ENCODE measurements at places on chromosomes 7 and 10.

GRCh38 chr7:51067757-51068156 is 248.9 kb downstream of the COBL start:
- no peak for DNase-seq

DNA sequence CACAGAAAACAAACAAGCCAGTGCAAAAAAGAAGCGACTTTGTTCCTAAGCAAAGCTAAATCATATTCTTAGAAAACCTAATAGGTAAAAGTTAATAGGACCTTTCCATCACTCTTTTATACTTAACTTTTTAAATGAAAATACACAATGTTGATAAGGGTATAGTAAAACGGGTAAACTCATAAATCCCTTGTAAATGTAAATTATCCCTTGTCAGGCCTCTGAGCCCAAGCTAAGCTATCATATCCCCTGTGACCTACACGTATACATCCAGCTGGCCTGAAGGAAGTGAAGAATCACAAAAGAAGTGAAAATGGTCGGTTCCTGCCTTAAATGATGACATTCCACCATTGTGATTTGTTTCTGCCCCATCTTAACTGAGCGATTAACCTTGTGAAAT is 76.4 kb downstream of the GSAP start:
- DNase-seq: no peak

- peak; percentile 63 for DNase-seq
Measured at GRCh38 chr10:1241322-1241890, 185.2 kb downstream of the WDR37 start.

DNA sequence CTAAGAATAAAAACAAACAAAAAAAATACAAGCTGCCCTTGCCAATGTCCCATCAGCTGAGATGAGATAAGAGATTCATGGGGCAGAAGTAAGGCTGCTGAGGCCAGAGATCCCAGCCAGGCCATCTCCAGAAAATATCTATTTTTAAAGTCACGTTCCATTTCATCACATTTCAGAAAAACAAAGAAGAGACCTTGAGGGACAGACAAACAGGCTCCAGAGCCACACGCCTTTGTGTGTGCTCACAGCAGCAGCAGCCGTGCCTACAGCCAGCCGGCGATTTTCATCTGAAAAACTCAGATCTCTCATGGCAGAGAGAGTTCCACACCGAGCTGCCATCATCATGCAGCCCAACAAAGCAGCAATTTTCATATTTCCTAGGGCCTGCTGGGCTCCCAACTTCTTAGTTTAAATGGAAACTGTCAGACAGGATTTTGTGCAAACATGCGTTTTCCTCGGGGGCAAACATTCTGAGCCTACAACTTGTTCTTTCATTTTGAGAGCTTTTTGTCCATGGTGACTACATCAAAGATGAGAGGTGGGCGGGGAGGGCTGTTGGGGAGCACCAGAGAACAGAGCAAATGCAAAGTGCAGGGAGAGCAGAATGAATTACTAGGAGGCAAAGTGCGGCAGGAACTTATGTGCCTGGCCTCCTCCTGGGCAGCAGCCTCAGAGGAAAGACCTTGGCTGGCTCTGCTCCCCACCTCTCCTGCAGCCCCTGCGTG is 38.8 kb downstream of the DLG5 start:
- DNase-seq: no peak

- no peak for DNase-seq
Measured at GRCh38 chr10:29377333-29377961, 88.6 kb downstream of the LYZL1 start.

DNA sequence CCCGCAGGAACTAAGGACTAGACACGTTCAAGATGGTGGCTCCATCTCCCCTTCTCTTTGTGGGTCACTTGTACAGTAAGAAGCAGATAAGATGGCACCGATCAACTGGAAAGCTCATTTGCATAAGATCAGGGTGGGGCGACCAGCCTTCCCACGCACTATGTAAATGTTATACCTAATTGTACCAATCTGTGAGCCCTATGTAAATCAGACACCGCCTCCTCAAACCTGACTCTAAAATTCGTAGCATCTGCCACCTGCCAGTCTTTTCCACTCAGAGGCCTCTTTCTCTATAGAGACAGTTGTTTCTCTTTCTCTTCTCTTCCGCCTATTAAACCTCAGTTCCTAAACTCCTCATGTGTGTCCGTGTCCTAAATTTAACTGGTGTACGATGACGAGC is 324.5 kb downstream of the PHF14 start:
- no peak for DNase-seq

DNA sequence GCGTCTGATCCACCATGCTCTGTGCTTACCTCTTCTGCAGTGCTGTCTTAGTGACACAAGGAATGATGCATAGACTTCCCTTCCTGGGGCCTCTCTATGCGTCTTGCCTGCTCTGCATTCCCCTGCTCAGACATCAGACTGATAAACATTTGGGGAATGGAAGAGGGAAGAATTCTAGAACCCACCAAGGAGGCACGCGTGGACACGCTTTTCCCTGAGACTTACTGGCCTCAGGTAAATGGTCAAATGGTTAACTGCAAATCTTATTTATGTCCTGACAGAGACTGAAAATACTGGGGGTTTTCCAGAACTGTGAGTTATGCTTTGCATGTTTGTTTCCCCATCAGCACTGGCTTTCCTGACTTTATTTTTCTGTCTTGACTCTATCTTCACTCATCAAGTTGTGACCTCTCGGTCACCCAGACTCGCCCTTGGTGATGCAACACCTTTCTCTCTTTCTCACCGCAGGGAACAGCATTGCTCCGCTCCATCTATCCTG is 285.9 kb upstream of the FZD8 start:
- DNase-seq: no peak

DNA sequence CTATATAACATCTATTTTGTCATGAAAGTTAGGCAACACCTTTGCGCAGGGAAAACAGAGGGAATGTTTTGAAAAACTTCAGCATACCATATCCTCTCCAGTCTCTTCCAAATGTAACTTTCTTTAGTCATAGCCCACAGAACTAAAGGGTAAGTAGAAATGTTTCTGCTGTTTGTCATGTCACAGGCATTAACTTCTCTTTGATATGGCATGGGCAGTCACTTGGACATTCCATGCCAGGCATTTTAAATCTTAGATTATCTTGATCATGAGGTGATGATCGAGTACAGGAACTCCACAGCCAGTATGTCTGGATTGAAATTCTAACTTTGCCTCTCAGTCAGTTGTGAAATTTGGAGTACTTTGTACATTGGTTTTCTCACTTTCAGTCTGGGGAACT is 27.5 kb upstream of the ETV1 start:
- no peak for DNase-seq

DNA sequence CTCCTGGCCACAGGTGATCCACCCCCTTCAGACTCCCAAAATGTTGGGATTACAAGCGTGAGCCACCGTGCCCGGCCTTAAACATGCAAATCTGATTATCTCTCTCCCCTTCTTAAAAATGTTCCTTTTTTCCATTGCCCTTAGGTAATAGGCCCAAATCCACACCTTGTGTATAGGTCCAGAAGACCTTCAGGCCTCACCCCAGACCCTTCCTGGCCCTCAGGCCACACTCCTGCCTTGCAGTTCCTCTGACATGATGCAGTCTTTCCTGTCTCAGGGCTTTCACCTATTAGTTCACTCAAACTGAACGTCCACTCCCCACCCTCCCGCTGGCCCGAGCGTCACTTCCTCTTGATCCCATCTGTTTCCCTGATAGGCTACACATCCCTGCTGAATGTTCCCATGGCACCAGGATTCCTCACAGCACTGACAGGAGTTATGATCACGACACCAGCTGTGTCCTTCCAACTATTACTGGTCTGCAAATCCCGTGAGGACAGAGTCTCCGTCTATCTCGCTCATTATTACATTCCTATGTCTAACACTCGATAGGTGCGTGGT is 46.4 kb downstream of the DENND2A start:
- no peak for DNase-seq

DNA sequence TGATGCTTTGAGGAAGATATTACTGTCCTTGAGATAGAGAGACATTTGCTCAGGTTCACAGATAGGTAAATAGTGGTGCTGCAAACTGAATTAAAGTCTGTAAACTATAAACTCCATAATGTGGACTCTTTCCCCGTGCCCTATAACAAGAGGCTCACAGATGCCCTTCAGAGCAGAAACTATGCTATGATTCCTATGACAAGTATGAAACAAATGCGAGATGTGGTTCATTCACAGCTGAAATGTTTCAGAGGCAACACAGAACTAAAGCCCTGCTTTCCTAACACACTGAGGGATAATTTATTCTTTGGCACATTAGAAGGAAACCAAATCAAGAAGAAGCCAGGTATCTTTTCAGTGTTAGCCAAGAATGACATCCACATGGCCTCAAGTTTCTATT is 13.4 kb downstream of the CHUK start:
- DNase-seq: no peak

GRCh38 chr7:22277375-22277774 is 79.6 kb downstream of the RAPGEF5 start:
- DNase-seq: no peak

- no peak for DNase-seq
Measured at GRCh38 chr10:37957841-37958240, 18.6 kb downstream of the ZNF25 start.

- DNase-seq: no peak
Measured at GRCh38 chr10:104897696-104898095, 256.6 kb downstream of the SORCS3 start.

DNA sequence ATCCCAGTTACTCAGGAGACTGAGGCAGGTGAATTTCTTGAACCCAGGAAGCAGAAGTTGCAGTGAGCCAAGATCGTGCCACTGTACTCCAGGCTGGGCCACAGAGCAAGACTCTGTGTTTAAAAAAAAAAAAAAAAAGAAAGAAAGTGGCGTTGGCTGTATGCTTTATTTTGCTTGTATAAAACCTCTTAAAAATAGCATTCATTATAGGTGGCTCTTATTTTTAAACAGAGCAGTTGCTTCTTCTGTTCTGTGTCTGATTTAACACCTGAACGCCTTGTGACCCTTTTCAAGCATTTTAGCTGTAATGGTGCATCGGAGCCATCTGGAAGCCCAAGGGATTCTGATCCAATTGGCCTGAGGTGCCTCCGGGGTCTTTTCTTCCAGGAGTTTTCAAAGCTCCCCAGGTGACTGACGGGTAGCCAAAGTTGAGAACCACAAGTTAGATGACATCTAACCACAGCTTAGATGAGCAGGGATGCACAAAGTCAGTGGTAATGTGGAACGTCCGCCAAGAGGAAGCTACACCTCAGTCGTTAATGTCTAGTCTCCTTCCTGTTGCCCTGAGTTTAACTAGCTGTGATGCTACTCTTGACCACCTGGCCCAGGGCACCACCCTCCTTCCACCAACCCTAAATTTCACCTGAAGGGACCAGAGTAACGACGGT is 274.6 kb upstream of the KLF6 start:
- DNase-seq: no peak

GRCh38 chr7:135714534-135715009 is 13.4 kb downstream of the SLC13A4 start:
- DNase-seq: no peak

DNA sequence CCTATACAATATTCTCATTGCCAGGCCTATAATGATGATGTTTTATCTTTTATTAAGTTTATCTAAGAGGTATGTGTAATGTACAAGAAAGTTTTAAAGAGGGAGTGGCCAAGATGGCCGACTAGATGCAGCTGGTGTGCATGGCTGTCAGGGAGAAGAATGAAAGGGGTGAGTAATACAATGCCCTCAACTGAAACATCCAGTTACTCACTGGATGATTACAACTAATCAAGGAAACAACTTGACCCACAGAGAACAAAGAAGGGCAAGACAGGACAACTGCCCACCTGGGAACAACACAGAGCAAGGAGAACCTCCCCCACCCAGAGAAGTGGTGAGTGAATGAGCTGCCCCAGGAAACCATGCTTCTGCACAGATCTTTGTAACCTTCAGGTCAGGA is 880.0 kb upstream of the LRRTM3 start:
- no peak for DNase-seq

GRCh38 chr10:33087922-33088321 is 129.9 kb upstream of the ITGB1 start:
- no peak for DNase-seq

GRCh38 chr10:53622201-53622600 is 849.6 kb upstream of the MBL2 start:
- DNase-seq: no peak

DNA sequence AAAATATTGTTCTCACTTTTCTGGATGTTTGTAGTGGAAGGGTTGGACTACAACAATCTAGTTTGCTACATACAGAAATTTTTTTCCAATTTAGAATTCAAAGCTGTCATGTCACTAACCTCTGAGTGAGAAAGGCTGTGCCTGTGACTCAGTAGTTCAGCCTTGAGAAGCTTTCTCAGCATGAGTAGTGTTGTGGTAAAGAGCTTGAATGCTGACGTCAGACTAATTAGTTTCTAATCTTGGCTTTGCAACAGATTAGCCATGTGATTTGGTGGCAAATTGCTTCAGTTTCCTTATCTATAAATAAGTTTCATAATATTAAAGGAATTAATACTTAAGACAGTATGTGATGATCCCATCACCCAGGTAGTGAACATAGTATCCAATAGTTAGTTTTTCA is 83.8 kb downstream of the ABCA13 start:
- DNase-seq: no peak

DNA sequence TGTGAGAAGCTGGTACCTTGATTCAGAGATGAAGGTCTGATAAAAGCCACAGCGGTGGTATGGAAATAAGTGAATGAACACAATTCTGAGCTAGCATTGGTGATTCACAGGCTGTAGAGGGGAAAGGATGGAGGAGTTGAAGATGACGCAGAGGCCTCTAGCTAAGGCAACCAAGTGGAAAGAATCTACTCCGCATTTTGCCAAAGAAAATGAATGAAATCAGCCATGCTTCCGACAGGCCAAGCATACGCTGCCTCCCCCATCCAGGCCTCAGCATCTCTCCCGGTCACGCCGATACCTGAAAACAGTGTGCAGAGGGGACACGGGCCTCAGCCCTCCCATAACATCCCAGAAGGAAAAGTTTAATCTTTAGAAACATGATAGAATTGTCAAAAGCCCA is 124.3 kb upstream of the UNC5B start:
- DNase-seq: no peak

GRCh38 chr7:35816514-35816913 is 15.7 kb downstream of the SEPTIN7 start:
- no peak for DNase-seq

DNA sequence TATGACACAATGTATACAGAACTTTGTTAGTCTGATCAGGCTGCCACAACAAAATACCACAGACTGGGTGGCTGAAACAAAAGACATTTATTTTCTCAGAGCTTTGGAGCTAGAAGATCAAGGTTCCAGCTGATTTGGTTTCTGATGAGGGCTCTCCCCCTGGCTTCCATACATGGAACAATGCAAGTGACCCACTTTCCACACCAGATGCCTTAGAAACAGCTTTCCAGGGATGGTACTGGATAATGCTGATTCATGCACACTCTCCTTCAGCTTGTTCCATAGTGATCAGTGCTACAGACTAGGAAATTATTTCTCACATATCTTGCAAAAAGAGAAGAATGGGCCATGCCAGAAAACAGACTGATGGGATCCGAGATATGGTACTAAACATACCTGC is 1274.9 kb upstream of the SORCS1 start:
- no peak for DNase-seq

- no peak for DNase-seq
Measured at GRCh38 chr10:113553149-113553548, 296 bp downstream of the HABP2 start.

GRCh38 chr7:158351481-158351880 is 236.1 kb downstream of the PTPRN2 start:
- DNase-seq: no peak

GRCh38 chr10:3889961-3890522 is 105.0 kb upstream of the KLF6 start:
- no peak for DNase-seq

- DNase-seq: no peak
Measured at GRCh38 chr10:30606313-30606712, 23.2 kb downstream of the LYZL2 start.
